ENCODE measurements at places on chromosomes 13 and 19.

DNA sequence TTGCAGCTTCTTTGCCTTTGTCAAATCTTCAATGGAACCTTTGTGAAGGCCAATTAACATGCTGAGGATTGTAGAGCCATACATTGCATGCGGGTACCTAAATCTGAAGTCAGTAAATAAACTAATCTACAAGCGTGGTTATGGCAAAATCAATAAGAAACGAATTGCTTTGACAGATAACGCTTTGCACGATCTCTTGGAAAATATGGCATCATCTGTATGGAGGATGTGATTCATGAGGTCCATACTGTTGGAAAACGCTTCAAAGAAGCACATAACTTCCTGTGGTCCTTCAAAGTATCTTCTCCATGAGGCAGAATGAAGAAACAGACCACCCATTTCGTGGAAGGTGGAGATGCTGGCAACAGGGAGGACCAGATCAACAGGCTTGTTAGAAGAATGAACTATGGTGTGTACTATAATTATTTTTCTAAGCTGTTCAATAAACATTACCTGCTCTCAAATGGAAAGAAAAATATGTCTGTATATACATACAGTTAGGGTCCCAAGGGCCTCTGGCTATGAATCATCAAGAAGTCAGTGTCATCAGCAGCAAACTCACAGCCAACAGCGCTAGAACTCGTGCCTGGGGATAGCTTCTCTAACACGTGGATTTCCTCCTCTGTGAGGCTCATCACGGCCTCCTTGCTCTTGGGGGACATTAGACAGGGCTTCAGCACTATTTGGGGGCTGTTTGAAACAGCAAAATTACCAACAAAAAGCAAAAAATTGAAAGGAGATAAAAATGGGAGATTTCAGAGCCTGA lies 2.9 kb upstream of the CD70 start:
- DNase-seq = peak; percentile 50

- no peak for DNase-seq
Measured at GRCh38 chr19:32814624-32815023, 54.9 kb downstream of the SLC7A9 start.

GRCh38 chr13:77716692-77717091 lies 19.2 kb downstream of the SLAIN1 start:
- no peak for DNase-seq

- DNase-seq = no peak
Measured at GRCh38 chr19:51121257-51121656, 3.4 kb upstream of the SIGLEC9 start.

GRCh38 chr19:18317961-18318800 lies 4.7 kb downstream of the LSM4 start:
- DNase-seq = no peak
